GM18507 (cell line): ENCODE measurements at places on chromosomes 3 and 15.

GRCh38 chr3:78221300-78221699 lies 1181.4 kb downstream of the ROBO2 start:
- DNase-seq, result no peak

DNA sequence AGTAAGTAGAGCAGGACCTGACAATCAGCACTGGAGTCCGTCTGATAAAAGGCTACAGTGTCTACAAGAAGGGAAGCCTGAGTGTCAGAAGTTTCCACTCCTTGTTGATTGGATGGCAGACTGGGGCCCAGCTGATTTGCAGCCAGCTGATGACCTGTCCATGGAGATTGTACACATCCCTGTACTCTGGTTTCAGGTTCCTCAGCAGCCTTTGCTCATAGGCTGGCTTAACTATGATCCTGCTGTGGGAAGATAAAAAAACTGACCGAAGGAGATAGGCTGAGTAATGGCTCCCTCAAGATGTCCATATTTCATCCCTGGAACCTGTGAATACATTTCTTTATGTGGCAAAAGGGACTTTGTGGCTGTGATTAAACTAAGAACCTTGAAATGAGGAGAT lies 11.7 kb upstream of the LACTB start:
- no peak for DNase-seq

DNA sequence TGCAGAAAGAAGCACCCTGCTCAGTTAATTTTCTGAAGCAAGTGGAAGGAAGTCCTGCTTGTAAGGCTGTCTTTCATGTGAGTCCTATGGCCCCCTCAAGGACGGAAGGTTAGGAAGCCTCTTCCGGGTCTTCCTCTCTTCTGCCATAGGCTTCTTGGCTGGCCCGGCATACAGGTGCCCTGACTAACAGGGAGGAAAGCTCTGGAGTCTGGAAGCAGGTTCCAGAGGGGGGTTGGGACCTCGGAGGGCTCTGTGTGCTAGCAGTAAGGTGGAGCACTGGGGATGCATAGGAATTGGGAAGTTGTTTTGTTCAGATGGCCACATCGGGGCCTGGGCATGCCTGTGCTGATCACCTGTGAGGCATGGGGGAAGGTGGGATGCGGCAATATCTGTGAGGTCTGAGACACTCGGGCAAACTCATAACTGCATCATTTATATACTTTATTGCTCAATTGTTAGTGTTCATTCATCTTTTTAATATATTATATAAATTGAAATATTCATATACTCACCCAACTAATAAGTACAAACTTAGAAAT lies 49.6 kb downstream of the TRAK1 start:
- no peak for DNase-seq

DNA sequence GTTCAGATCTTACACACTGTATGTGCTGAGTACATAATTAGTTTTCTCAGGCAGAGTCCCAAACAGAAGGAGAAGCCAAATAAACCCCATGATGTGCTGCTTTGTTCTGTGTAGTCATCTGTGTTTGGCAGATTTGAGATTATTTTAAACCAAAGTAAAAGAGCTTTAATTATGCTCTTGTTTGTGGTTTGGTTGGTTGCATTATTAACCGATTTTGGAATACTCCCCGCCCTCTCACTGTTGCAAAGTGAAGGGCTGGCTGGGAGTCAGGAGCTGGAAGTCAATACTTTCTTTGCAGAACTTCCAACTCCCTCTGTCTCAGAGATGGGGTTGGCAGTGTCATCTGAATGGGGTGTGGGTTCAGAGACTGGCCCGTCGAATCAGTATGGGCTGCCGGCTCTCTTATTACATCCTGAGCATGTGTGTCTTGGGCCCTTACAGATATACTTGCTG lies 34.4 kb downstream of the SLCO3A1 start:
- no peak for DNase-seq

GRCh38 chr3:51719410-51720025 lies 12.7 kb downstream of the GRM2 start:
- DNase-seq, result no peak

GRCh38 chr15:82298520-82298919 lies 35.9 kb downstream of the SAXO2 start:
- DNase-seq, result no peak

DNA sequence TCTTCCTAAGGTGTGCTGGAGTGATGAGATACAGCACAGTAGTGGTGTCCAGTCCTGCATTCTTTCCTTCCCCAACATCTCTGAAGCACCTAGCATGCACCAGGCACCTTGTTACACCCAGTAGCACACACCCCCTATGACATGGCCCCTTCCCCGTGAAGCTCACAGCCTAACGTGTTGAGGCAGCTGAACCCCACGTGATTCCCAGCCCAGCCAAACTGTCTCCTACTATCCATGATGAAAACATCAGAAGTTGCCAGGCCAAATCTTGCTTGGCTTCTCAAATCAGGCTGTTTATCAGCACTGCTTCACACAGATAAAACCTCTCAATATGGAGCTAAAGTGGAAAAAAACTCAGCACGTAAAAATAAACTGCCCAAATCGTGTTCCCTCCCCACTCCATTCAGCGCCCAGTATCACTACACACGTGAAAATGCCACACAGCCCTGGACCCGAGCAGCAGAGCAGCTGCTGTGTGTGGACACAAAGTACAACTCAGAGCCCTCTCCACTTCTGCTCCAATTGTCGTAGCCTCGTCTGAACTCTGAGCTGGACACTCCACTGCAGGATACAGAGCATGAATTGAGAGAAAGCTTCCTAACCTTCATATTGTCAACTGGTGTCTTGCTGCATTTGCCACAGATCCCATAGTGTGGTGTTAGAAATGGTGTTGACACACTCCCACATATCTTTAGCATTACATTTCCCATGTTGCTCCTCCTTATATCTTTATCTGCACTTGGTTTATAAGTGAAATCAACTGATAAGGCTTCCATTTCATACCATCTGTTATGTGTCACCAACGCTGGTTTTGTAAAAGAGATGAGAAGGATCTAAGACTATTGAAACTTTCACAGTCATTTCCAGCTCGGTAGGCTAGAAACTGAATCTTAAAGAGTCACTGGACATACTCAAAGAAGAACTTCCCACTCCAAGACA lies 279.8 kb downstream of the RORA start:
- no peak for DNase-seq

DNA sequence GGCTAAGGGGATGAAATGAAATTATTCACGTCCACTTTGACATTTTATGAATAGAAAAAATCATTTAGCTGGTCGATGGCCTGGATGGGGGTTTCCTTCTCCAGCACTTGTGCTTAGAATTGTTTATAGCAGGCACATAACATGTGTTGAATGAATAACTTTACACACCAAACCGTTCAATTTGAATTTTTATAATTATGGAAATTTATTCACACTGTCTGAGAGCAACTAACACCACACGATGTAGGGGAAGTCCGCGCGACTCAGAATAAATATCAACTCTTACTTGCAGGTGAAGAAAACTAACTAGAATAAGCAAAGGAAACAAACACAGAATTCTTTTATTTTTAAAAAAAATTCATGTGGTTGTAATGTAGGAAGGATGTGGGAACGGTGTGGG lies 81.3 kb downstream of the MINAR1 start:
- DNase-seq, result no peak

- DNase-seq, result no peak
These were observed 107.4 kb downstream of the GLDN start for GRCh38 chr15:51448622-51449399.

DNA sequence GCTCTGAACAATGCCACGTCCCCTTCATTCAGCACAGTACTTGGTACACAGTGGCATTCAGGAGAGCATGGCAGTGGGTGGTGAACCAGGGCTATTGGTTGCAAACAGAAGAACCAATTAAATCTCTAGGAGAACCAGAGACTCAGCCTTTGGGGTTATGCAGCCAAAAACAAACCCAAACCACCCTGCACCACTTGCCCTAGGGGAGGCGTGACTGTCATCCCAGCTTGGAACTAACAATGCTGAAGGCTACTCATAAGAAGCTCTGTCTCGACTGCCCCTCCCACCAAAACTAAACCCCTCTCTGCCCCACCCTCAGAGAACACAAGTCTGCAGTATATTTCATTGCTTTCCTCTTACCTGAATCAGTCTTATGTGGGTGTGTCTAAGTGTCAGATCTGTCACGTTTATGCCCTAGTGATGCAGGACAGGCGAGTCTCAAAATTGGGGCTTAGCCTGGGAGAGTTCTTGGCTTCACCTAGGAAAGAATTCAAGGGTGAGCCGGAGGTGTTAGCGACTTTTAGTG lies 15.2 kb upstream of the KLHL40 start:
- DNase-seq, result no peak

- no peak for DNase-seq
These were observed 6.9 kb downstream of the RTP2 start for GRCh38 chr3:187695449-187695848.

DNA sequence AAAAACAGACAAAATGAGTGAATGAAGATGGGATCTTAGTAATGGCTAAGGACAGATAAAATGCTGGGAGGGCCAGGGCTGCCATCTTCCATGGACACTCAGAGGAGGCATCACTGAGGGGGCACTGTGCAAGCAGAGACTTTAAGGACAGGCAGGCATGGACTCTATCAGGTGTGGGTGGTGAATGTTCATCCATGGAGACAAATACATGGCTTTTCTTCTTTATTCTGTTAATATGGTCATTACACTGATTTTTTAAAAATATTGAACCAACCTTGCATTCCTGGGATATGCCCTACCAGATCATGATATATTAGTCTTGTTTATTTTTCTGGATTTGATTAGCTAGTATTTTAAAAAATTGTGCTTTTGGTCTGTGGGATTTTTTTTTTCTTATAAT lies 12.2 kb downstream of the NUP210 start:
- no peak for DNase-seq

GRCh38 chr3:50390508-50391224 lies 31.3 kb upstream of the TMEM115 start:
- DNase-seq, result no peak

GRCh38 chr3:126212620-126213378 lies 32.4 kb upstream of the ALDH1L1 start:
- no peak for DNase-seq

GRCh38 chr3:43288850-43289249 lies 2.5 kb downstream of the SNRK start:
- DNase-seq, result no peak

DNA sequence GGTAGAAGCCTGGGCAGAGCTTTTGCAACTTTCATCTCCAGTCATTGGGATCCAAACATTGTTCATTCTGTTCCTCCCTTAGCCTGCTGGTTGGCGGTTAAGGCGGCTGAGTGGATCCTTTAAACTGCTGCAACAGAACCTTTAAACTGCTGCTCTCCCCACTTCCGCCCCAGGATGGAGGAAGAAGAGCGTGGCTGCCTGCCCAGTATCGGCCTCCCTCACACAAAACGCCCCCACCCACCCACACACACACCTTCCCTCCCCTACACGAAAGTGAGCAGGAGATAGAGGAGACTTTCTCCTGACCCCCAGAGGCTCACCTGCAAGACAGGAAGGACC lies 460 bp upstream of the ZMAT3 start:
- peak; percentile 17 for DNase-seq

- no peak for DNase-seq
These were observed 196.8 kb upstream of the AGTR1 start for GRCh38 chr3:148500881-148501280.

DNA sequence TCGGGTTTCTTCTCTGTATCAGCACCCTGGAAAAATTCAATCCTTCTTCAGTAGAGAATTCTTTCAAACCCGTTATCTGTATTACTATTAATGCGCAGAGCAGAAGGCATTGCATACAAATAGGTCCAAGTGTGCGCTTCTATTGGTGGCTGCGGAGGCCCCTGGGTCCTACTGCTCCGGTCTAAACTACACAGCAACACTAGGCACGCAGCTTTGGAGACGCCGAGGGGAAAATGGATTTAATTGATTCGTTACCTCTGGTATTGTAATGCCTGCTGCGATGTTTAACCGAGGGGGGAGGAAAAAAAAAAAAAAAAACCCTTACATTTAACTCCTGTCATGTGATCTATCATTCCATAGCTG lies at the start of gene ROBO1:
TSS of gene ROBO1 (minus strand) at position 94 of the 363 bp plus-strand sequence.
- no peak for DNase-seq

DNA sequence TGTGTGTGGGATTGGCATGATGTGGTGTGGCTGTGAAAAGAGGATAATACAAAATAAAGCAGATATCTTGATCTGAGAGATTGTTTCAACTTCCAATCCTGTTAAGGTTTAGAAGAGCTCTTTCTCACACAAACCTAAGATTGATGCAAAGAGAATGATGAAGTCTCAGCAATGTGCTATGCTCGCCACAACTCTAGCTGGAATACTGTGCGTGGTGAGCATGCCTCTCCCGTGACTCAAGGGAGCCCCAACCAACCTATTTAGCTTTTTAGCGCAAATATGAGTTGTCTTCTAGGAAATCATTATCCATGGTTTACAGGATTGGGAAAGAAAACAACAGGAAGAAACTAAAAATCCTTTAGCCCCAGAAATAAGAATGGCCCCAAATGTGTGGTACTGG lies 28.5 kb downstream of the BTLA start:
- DNase-seq, result no peak

DNA sequence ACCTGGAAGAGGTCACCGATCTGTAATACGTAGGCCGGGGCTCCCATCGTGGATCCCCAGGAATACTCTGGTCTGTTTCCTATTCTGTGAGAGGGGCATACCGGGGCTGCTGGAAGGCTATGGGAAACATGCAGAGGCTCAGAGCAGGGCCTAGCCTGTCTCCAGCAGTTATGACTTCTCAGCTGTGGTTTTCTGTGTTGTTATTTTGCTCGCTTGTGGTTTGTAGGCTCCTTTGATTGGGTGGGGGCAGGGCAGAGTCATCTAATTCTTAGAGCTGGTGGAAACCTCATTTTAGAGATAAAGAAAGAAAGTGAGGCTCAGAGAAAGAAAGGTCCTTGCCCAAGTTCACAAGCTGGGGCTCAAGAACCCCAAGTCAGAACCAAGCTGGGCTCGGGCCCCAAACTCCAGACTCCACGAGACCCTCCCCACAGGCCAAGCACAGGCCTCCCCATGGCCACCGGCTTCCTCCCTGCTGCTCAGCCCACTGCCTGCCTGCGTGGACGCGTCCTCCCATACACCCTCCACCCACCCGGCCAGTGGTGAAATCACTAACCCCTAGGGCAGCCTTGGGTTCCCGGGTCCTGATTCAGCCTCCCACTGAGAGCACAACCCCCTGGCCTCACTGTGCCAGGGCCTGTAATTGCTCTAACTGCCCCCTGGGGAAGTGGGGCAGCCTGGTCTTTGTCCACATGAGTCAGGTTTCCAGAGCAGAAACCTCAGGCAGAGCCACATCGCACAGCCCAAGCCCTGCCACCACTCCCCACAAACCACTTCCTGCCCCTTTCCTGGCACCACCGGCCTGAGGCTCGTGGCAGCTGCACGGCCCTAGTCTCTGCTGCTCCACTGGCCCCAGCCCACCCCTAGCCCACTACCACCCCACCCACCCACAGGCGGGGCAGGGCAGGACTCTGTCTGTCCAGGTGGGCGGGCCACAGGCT lies 270.8 kb downstream of the UACA start:
- no peak for DNase-seq

DNA sequence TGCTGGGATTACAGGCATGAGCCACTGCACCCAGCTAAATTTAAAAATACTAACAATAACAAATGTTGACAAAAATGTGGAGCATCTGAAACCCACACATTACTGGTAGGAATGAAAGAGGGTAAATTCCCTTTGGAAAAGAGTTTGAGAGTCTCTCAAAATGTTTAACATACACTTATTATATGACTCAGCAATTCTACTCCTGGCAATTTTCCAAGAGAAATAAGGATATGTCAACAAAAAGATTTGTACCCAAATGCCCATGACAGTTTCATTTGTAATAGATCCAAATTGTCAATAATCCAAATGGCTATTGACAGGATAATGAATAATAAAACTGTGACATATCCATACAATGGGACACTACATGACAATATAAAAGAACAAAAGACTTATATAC lies 9.0 kb downstream of the HCLS1 start:
- no peak for DNase-seq

- DNase-seq, result no peak
These were observed 27.3 kb downstream of the PTPN23 start for GRCh38 chr3:47407896-47408838.
